ENCODE measurements at places on chromosomes 16 and 17.

- no peak for DNase-seq
These were observed 22.6 kb downstream of the TTYH2 start for GRCh38 chr17:74235911-74236371.

DNA sequence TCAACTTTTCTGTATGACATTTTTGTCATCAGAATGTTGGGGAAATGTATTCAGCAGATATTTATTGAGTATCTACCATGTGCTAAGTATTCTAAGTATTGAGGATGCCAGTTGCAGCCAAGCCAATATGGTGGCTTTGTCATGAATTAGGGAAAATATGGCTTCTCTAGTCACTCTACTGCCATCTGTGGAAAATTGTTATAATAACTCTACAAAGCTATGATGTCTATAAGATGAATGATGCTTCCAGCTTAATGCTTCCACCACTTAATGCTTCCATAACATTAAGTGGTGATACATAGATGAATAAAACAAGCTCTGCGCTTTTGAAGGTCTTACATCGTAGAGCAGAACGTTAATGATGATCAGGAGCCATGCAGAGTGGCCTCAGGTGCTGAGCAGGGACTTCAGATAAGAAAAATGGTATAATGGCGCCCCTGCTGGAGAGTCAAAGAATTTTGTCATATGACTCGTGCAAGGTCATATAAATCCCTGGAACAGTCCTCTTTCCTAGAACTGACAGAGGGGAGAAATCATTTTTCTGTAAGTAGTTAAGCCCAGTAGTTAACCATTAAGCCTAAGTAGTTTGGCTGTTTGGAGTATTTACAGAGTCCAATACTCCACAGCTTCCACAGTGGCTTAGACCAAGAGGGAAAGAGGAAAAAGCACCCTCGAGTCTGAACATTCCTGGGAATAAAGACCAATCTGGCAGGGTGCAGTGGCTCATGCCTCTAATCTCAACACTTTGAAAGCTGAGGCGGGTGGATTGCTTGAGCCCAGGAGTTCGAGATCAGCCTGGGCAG is 2.7 kb upstream of the TMIGD1 start:
- DNase-seq: peak; percentile 77

DNA sequence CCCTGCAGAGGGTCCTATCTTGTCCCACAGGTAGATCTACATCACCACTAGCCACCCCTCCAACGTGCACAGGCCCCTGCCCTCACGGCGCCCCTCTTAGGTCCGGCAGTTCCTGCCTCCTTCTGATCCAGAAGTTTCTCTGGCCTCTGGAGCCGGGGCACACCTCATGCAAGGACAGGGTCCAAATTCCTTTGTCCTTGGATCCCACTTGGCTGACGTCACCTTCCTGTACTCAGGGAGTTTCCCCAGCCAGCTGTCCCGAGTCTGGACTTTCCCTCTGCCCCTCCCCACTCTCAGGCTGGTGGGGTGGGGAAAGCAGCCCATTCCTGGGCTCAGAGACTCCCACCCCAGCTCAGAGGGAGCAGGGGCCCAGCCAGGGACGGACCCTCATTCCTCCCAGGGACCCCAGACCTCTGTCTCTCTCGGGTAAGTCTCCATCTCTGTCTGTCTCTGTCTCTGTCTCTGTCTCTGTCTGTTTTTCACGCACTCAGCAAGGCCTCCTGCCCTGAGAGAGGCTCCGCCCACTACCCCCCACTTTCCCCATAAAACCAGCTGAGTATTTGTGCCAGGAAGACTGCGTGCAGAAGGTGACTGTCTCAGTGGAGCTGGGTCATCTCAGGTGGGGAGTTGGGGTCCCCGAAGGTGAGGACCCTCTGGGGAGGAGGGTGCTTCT is at the start of gene IL32:
Gene IL32 (plus strand): TSS at position 572 of the 673 bp plus-strand sequence. CDS start 172 bp downstream, outside the sequence.
- DNase-seq: peak; percentile 87

GRCh38 chr16:89572073-89572484 is 3.5 kb upstream of the CPNE7 start:
- no peak for DNase-seq

DNA sequence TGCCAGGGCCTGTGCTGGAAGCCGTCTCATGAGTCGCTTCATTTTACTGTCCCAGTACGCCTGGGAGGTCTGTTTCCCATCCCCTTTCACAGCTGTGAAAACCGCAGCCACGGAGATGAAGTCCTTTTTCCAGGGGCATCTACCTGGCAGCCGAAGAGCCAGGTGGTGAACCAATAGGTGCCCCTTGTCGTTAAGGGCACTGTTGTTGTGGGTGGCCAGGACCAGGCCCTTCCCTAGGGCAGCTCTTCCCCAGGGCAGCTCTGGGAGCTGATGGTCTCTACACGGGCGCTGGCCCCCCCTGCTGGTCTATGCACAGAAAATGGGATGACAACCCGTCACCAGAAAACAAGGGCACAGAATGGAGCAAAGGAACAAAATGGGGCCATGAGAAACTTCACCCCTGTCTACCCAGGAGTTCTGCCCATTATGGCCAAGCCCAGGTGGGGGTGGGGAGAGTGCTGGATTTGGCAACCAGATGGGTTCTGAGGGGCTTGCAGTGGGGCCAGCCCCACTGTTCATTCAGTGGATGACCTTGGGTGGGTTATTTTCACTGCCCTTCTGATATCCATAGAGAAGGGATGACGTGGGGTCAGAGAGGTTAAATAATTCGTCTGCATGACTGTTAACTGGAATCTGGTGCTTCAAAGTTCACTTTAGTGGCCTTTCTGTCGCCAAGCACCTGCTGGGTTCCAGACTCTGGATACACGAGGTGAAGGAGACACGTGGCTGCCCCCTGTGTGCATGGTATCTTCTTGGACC is 11.5 kb downstream of the RMI2 start:
- DNase-seq: peak; percentile 62

GRCh38 chr17:17435323-17435722 is 41.5 kb upstream of the MED9 start:
- DNase-seq: no peak

DNA sequence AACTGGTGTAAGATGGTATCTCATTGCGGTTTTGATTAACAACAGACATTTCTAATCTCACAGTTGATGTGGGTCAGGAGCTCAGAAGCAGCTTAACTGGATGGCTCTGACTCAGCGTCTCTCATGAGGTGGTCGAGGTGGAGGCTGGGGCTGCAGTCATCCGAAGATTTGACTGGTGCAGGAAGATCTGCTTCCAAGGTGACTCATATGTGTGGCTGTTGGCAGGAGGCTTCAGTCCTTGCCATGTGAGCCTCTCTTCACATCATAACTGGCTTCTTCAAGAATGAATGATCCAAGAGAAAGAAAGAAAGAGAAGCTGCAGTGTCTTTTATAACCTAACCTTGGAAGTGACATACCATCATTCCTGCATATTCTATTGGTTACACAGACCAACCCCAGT is 376.1 kb downstream of the SEC14L1 start:
- no peak for DNase-seq

DNA sequence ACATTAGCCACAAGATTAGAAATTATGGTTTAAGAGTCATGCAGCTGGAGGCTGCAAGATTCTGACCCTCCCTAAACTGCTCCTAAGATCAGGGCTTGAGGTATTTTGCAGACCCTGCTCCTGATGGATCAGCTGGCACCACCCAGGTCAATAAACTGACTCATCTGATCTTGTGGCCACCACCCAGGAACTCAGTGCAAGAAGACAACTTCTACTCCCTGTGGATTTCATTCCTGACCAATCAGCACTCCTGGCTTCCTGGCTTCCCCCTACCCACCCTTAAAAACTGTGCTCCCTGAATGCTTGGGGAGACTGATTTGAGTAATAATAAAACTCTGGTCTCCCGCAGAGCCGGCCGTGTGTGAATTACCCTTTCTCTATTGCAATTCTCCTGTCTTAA is 25.0 kb upstream of the MILR1 start:
- no peak for DNase-seq

DNA sequence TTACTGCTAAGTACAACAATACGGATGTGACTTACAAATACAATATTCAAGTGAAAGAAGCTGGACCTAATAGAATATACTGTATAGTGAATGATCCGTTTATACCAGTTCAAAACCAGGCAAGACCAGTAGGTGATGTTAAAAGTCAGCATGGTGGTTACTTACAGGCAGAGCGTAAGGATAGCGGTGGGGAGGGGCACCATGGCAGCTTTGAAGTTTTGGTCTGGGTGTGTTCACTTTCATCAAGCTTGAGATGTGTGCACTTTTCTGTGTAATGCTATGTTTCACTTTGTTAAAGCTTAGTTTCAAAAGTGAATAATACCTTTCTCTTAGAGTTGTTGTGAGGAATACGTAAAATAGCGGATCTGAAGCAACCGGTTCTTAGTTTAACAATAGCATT is 16.5 kb upstream of the SLC35G3 start:
- DNase-seq: peak; percentile 45

DNA sequence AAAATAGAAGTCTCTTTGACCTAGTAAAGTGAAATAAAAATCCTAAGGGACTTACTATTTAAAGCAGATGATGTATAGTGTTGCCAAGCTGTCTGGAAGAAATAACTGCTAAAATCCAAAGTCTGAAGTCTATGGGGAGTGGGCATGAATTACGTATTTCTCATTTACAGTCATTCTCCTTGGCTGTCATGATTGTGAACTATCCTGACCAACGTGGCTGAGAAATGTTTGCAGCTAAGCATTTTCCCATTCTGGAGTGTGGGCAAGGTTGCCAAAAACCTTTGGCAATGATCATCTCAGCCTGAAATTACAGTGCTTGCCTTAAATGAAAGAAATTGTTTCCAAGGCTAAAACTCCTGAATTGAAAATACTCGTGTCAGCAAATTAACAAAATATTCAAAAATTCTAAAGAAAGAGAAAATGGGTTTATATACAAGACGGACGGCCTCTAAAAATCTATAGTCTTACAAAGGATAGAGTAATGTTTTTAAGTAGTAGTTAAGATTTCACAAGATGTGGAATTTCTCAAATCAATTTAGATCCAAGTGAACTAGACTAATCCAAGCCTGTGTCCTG is 77.0 kb downstream of the CACNG1 start:
- no peak for DNase-seq

DNA sequence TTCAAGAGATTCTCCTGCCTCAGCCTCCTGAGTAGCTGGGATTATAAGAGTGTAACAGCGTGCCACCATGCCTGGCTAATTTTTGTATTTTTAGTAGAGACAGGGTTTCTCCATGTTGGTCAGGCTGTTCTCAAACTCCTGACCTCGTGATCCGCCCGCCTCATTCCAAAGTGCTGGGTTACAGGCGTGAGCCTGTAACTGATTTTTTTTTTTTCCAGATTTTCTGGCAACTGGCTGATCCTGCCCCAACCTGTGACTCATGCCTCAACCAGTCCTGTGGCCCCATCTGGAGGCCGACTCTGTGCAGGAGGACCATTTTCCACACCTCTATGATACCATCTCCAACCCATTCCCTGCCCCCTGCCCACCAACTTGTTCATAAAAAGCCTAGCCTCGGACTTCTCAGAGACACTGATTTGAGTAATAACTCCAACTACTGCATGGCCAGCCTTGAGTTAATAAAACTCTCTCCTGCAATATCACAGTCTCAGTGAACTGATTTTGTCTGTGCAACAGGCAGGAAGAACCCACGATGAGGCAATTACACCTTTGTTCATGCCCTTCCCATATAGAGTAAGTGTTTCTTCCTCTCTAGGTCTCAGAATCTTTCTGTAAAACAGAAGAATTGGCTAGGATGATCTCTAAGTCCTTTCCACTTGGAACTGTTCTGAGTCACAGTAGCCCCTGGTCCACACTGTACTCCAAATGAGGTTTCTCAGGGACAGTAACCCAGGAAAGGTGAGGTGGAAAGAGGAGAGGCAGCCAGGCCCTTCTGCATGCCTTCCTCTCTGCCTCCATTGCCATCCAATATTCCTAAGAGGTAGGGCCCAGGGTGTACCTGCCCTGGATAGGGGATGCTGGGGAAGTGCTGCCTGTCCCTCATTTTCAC is 8.8 kb upstream of the CNOT1 start:
- no peak for DNase-seq

- DNase-seq: no peak
These were observed 108.5 kb downstream of the USP22 start for GRCh38 chr17:20934288-20934687.

DNA sequence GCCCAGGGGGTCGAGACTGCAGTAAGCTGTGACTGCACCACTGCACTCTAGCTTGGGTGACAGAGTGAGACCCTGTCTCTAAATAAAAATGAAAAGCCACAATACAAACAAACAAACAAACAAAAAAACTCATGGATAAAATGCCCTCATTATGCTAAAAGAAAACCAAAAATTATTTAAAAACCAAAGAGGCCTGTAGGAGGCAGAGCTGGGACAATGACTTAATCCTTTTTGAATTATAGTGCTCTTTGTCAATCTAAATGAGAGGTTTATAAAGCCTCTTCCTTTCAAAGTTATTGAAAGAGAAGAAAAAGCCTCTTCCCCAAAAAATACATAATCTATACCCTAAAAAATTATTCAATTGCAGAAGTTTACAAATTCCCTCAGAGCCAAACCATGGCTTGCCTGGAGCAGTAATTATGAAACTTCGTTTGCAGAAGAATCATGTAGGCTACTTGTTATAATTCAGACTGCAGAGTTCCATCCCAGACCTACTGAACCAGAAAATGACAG is 18.5 kb downstream of the CRLF3 start:
- DNase-seq: no peak

DNA sequence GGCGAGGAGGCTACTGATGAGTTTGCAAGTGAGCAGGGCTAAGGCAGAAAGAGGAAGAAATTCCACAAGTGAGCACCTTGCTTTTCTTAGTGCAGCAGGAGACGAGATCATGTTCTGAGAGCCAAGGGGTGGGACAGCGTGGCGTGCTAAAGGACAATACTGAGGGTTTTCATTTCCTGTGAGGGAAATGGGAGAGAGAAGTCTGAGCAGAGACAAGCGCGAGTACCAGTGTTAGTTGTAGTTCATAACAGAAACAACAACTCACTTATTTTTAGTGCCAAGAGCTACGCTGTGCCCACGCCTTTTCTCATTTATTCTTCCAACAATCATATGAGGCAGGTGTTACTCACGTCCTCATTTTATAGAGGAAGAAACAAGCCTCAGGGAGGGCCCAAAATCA is 2.3 kb downstream of the SPACA3 start:
- no peak for DNase-seq
